Cerebellar nuclear complex (tissue), 1 donor: ENCODE measurements at places on chromosomes 11 and 22.

DNA sequence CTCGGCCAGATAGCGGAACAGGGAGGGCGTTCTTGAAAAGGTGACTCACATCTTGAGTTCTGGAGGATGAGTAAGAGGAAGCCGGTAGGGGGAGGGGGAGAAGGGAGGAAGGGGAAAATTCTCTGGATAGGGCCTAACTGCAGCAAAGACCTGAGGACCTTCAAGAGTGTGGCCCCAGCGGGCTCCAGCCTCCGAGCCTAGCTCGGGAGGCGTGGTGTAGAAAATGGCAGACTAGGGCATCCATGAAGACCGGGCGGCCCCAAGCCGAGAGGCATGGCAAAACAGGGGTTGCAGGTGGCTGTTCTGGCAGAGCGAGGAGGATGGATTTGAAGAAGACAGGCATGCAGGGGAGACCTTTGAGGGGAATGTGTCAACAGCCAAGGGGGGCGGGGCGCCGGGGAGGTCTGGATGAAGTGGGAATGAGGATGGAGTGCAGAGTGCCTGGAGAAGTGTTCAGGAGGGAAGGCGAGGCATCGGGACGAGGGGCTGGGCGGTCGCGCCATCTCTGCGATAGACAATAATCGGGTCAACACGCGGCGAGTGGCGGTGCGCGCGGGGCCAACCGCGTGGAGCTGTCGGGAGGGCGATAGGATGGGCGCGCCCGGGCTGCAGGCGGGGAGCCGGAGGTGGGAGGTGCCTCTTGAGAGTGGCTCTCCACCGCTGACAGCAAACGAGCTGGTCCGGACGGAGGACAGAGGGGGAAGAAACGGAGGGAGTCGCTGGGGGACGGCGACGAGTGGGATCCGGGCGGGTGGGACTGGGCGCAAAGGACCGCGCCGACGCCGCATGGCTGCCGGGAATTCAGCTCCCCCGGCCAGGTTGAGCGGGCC lies 40.0 kb upstream of the CREB3L1 start:
- DNase-seq = no peak

- no peak for DNase-seq
Measured at GRCh38 chr11:28400331-28401100, 292.3 kb downstream of the METTL15 start.

DNA sequence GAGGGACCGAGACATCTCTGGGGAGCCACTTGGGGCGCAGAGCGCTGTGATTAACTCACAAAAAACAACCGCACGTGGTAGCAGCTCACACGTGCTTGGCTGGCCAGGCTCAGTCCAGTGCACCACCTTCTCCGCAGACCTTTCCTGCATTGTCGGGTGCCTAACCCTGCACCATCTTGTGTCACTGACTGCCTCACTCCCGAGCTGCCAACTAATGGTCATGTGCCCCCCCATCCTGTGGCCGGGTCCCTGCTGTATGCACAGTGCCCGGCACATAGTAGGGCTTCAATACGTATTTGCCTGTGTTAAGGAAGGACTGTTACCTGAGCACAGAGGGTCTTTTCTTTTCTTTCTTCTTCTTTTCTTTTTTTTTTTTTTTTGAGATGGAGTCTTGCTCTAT lies 71.9 kb downstream of the ARHGAP8 start:
- no peak for DNase-seq

- DNase-seq = no peak
Measured at GRCh38 chr11:72737336-72737735, 14.9 kb downstream of the ARAP1 start.

- no peak for DNase-seq
Measured at GRCh38 chr22:39318507-39319283, 728 bp downstream of the RPL3 start.

- DNase-seq = no peak
Measured at GRCh38 chr22:45923212-45923611, 53.8 kb downstream of the WNT7B start.

GRCh38 chr22:21108379-21109115 lies 62.8 kb downstream of the LRRC74B start:
- DNase-seq = no peak

DNA sequence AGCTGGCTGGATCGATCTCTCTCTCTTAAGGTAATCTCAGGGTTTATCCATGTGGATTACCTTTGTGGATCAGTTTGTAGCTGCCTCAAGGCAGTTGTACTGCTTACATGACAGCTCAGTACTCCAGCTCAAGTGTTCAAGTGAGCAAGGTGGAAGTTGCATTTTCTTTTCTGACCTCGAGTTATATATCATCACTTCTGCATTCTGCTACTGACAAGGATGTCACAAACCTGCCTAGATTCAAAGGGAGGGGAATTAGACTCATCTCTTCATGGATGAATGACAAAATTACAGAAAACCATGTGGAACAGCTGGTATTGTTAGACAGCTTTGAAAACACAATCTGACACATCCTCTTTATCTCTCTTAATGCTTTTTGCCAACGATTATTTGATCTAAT lies 6.1 kb upstream of the TCN2 start:
- DNase-seq = no peak

DNA sequence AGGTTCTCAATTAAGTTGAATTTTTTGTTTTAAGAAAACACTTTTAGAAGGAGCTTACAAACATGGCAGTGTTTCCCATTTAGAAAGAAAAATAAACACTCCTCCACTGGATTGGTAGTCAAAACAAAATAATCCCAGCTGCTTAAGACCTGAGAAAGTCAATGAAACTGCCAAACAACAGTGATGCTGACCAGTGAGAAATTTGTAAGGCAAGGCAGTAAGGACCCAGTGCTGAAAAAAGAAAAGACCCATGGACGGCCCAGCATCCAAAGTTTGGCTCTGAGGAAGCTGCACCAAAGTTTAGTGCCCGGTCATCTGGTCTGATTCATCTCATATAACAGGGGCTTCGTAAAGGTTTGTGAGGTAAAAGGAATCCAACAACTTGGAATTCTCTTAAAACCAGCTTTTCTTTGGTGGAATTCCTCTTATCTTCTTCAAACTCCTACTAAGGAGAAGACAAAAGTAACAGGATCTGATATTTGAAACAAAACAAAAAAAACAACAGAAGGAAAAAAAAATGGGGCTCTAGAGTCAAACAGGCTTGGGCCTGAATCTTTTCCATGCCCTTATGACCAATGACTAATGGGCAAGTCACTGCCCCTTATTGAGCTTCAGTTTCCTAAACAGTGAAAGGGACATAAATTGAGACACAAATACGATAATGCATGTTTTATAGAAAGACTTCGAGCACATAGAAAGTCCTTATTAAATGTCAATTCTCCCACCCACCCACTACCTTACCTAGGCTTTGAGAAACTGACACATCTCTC lies 383.0 kb upstream of the NARS2 start:
- DNase-seq = no peak

DNA sequence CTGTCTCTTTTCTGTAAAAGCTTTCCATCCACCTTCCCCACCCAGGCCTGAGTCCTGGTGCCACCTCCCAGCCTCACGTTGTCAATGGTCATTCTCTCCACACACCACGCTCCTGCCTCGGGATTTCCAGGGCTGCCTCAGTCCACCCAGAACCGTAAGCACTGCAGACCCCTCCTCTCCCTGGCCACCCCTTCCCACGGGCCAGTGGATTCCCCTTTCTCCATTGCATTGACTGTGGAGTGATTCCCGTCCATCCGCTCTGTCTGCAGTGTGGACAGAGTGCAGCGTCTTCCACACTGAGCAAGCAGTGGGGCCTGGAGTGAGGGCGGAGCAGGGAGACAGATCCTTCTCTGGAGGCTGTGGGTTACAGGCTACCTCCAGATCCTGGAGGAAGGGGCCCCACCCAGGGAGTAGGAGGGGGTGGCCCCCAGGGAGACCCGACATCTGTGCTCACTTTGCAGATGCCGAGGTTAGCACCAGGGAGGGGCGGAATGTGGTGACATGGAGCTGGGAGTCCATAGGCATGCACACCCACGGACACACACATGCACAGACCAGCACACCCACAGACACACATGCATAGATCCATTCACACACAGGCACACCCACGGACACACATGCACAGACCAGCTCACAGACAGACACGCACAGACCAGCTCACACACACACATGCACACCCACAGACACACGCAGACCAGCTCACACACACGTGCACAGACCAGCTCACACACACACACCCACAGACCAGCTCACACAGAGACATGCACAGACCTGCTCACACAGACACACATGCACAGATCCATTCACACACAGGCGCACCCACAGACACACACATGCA lies 109.6 kb upstream of the B3GAT1 start:
- DNase-seq = no peak

DNA sequence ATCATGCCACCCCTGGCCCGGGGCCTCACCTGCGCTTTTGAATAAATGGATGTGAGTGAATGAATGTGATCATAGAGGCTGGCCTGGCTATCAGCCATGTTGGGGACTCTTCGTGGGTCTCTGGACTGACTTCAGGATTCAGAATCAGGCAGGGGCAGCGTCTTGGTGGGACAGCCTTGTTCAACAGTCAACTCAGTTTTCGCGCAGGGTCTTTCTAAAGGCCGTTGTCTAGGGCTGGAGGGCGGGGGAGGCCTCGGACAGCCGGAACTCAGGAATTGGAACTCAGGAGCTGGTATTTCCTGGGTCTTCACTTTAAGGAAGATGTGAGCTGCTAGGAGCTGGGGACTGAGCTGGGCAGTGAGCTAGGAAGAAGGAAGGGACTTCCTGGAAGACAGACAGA lies 146.0 kb downstream of the CACNA1I start:
- no peak for DNase-seq

DNA sequence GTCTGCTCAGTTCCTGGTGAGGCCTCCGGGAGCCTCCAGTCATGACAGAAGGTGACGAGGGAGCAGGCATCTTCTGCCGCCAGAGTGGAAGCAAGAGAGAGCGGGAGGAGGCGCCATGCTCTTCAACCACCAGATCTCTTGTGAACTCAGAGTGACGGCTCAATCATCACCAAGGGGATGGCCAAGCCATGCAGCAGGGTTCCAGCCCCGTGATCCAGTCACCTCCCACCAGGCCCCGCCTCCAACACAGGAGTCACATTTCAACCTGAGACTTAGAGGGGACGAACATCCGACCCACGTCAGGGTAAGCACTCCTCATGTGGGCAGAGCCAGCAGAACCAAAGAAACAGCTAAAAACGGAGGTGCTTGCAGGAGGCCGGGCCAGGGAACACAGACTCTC lies 1470.5 kb downstream of the BRD1 start:
- DNase-seq = no peak

- no peak for DNase-seq
Measured at GRCh38 chr11:132864811-132865576, 667.3 kb downstream of the OPCML start.

DNA sequence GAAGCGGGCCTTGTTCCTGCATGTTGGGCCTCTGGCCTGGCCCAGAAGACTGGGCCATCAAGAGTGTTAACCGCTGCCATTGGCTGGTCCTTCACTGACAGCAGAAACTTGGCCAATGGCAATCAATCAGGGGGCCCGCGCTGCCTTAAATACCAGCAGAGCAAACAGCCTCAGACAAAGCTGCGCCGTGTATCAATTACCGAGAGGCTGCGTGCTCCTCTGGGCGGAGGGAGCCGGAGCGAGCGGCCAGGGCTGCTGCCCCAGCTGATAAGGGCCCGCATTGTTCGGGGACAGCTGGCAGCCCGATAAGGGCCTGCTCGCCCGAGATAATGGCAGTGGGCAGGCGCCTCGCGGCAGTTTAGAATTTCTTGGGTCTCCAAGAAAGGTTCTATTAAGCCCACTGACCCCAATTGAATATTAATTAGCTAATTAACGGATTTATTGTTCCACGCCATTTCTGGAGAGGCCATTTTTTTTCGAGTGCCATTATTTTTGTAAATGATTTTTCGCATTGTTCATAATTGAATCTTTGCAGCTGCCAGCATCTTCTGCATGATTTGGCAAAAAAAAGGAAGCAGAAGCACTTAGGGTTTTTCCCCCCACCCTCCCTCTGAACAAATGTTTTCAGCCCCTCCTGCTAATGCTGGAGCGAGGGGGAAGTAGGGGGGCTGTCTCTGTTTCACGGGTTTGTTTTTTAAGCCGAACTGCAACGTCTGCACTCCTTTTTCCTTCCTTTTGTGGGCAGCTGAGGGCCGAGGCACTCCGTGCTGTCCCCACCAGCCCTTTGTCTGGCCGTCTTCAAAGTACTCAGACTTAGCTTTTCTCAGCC lies 37.6 kb upstream of the RIC3 start:
- no peak for DNase-seq
